NB4 (cell line): ENCODE measurements at places on chromosomes 7 and 10.

GRCh38 chr7:100089458-100090196 is 858 bp downstream of the COPS6 start:
- DNase-seq = no peak

- DNase-seq = no peak
Observed at GRCh38 chr7:156655983-156656382, 15.4 kb downstream of the RNF32 start.

- DNase-seq = no peak
Observed at GRCh38 chr10:119803264-119803663, 69.4 kb downstream of the MCMBP start.

DNA sequence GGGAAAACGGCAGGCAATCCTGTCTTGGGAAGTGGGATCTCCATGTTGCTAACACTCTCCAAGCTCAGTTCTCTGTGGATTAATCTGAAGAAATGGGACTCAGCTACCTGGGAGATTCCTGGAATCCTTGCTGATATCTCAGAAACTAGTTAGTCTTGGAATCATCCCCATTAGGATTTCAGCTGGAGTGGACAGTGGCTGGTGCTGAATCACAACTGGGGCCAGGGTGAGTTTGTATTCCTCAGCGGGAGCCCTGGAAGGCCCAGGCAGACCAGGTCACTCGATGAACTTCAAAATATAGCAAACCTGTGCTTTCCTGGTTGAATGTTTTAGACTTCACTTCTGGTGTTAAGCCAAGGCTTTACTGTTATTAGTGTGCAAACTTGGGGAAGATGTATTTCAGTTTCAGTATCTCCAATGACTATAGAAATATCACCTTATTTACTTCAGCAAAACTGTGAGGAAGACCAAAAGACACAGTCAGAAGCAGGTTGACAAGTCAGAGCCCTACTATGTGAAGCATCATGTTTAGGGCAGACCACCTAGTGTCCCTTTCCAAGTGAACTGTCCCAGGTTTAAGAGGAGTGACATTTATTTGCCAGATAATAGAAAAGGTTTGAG is 126.1 kb downstream of the AOAH start:
- no peak for DNase-seq

GRCh38 chr10:133394801-133395221 is 854 bp downstream of the MTG1 start:
- no peak for DNase-seq

DNA sequence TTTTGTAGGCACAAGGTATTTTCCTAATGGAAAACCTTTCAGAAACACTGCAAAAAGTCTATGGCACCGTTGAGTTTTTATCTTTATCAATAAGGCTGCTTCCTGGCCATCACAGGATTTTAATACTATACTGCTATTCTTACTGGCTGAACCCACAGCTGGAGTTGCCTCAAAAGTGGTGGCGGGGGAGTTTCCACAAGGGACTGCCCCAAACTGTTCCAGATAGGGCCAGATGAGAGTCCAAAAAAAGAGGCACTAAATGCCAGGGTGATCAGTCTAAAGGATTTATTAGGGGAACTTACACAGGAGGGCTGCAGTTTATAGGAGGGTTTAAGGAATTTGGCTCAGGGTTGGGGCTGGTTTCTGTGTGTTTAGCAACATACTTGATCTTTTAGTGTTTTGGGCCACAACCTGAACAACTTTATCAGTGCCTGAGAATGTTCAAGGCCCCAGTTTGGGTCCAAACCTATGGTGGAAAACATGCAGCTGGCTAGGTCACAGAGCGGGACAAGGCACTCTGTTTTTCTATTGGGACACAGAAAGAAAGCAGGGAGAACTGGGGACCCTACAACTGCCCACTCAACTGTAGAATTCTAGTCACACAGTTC is 41.4 kb downstream of the STAM start:
- peak; percentile 10 for DNase-seq

DNA sequence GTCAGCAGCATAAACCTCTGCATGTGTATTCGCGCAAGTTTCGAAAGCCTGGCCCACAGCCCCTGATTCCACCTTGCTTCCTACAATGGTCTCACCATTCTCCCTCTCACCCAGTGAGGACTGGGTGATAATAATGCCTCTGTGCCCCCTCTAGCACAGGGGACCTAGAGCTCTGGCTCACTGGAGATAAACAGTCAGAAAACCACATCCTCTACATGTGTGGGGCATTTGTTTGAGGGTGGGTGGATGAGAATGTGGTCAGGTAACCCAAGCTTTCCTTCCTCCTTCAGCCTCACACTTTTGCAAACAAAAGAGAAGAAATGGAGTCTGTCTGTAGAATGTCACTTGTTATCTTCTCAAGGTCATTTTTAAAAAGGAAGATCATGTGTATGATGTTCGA is 373.5 kb downstream of the KCNMA1 start:
- peak; percentile 88 for DNase-seq

DNA sequence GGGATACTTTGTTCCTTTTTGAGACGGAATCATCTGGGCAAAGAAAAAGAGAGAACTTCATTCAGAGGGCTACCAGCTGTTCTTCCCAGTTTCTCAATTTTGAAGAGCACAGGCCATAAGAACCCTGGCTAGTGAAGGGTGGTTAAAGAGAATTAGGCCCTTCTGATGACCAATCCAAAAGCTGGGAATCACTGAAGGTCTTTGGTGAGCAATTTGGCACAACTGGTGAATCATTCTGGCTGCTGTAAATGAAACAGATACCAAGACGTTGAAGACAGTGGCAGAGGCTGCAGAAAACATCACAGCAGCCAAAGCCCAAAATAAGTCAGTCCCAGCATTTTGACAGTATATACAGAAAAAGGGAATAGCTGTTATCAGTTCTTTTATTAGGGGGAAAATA is 5.1 kb downstream of the RAPGEF5 start:
- no peak for DNase-seq
